ENCODE measurements at places on chromosomes 2 and 18. TPM values are rescaled to one million over a fixed set of nuclear protein-coding genes. Genes with fewer than 3 reads are reported as not detected.

Gene REG3A
- 1.3 TPM for polyA plus RNA-seq

Gene CCDC178
- 0.23 TPM for polyA plus RNA-seq

Gene RBBP8
- 8.8 TPM for polyA plus RNA-seq

Gene ITGB6
- polyA plus RNA-seq: 0.28 TPM

Gene TUBA3E
- 325 TPM for polyA plus RNA-seq

- no peaks in the 10 kb centered on the region for H3K36me3 ChIP-seq
- H3K4me3 ChIP-seq: no peak overlapping the region
- H3K27ac ChIP-seq: no peak overlapping the region
- H3K4me1 ChIP-seq: no peaks in the 10 kb centered on the region
- no peak for DNase-seq
Measured at GRCh38 chr2:238308177-238308576, 12.1 kb upstream of the TRAF3IP1 start.

DNA sequence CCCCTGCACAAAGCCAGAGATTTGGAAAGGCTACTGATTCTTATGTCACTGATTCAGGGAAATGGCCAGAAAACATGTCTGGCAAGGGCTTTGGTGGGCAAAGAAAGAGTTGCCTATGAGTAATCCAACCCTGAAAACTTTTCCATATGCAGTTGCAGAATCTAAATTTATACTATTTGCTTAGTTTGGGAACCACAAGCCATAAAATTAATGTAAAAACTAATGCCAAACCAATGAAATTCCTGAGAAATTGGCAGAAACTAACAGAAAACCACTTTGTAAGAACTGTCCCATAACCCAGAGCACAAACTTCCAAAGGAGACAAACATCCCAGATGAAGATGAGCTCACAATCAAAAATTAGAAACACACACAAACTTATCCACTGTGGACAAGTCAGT is 48.8 kb downstream of the TCF4 start:
- no peaks in the 10 kb centered on the region for H3K27me3 ChIP-seq
- no peak for DNase-seq
- peaks cover under 1% of the 10 kb centered on the region for H3K4me1 ChIP-seq
- no peak overlapping the region for H3K4me3 ChIP-seq
- no peaks in the 10 kb centered on the region for H3K36me3 ChIP-seq
- H3K27ac ChIP-seq: no peak overlapping the region

DNA sequence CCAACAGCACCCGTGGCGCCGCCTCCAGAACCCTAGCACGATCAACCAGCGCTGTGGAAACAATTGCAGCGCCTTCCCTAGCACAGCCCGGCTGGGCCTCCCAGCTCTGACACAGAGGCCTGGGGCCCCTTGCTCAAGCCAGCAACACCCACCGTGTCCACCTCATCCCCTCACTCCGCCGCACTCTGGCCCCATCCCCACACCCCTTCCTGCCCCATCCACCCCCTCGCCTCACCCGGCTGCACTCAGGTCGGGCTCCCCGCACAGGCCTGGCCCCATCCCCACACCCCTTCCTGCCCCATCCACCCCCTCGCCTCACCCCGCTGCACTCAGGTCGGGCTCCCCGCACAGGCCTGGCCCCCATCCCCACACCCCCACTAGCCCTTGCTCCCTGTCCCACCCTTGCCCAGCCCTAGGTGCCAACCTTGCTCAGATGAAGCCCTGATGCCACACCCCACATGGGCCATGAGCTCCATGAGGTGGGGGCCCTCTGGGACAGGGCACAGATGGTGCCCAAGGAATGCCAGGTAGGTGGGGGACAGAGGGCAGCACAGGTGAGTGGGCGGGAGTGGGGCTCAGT is 28.7 kb downstream of the KIF1A start:
- DNase-seq: no peak
- H3K4me3 ChIP-seq: no peak overlapping the region

DNA sequence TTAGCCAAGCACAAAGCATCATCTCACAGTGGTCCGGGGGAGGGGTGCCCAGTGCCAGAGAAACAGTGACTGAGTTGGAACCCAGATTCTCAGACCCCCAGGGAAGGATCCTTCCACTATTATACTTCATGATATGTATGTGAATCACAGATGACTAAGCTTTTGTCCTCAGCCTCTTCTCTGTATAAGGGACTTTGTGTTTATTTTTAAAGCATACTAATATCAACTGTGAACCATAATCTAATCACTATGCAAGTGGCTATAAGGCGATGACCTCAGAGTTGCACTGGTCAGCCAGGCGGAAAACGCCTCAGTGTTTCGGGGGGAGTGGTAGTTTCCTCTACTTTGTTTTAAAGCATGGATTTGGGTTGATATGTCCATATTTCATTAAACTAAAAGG is 160.4 kb upstream of the TMEM200C start:
- no peaks in the 10 kb centered on the region for H3K36me3 ChIP-seq
- no peaks in the 10 kb centered on the region for H3K27me3 ChIP-seq
- no peak overlapping the region for H3K4me3 ChIP-seq
- peak overlapping the region; percentile 19 for H3K27ac ChIP-seq

- no peak overlapping the region for H3K4me3 ChIP-seq
- DNase-seq: no peak
- peaks cover 8% of the 10 kb centered on the region for H3K4me1 ChIP-seq
- no peak overlapping the region for H3K27ac ChIP-seq
- H3K36me3 ChIP-seq: no peaks in the 10 kb centered on the region
- no peaks in the 10 kb centered on the region for H3K27me3 ChIP-seq
Measured at GRCh38 chr2:25367296-25367695, 25.6 kb upstream of the DNMT3A start.

- no peak overlapping the region for H3K27ac ChIP-seq
- no peaks in the 10 kb centered on the region for H3K4me1 ChIP-seq
- no peak overlapping the region for H3K4me3 ChIP-seq
- no peaks in the 10 kb centered on the region for H3K36me3 ChIP-seq
Measured at GRCh38 chr2:163401481-163401880, 334.3 kb downstream of the FIGN start.

All from heart left ventricle (tissue), 16 donors.